ENCODE measurements at places on chromosomes 4 and X. TPM values are rescaled to one million over a fixed set of nuclear protein-coding genes. Genes with fewer than 3 reads are reported as not detected.

- no peak for DNase-seq
Observed at GRCh38 chr4:21765810-21766407, 182.7 kb downstream of the KCNIP4 start.

DNA sequence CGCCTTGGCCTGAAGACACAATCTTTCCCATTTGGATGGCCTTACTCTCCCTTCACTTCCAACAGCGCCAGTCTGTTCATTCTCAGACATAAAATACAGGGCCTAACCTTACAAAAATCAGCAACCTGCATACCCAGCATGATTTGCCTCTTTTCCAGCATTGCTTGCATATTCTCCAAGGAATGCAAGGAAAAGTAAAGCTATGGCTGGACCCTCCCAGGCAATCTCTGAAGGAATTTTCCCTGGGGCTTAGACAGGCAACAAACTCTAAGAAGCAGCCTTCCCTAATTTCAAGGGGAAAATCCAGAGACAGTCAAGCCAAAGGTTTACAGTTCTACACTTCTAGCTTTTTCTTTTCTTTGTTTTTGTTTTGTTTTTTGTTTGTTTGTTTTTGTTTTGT lies 3.6 kb downstream of the DCTD start:
- no peak for DNase-seq

DNA sequence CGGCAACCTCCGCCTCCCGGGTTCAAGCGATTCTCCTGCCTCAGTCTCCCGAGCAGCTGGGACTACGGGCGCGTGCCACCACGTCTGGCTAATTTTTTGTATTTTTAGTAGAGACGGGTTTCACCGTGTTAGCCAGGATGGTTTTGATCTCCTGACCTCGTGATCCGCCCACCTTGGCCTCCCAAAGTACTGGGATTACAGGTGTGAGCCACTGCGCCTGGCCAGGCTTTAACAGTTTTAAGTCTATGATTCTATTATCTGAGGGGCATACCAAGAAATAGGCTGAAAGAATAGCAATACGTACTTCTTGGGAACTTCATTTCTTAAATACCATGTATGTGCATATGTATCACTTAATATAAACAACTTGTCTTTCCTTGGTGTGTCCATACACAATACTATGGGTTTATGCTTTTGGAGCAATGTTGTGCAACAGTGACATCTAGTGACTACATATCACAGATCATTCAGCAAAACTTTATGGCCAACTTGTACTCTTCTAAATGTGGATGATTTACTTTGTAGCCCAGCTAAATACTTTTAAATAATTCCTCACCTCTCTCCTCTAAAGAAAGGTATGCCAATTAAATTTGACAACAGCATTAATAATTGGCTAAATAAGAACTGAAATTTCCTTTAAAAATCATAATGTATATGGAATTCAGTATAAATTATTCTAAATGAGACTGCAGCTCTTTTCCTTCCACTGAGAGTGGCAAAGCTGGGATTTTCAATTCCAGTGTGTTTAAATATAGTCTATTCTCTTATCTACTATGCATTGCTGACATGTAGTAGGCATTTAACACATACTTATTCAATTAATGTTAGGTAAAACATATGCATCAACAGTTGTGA lies 10.4 kb downstream of the SLC9B1 start:
- no peak for DNase-seq

DNA sequence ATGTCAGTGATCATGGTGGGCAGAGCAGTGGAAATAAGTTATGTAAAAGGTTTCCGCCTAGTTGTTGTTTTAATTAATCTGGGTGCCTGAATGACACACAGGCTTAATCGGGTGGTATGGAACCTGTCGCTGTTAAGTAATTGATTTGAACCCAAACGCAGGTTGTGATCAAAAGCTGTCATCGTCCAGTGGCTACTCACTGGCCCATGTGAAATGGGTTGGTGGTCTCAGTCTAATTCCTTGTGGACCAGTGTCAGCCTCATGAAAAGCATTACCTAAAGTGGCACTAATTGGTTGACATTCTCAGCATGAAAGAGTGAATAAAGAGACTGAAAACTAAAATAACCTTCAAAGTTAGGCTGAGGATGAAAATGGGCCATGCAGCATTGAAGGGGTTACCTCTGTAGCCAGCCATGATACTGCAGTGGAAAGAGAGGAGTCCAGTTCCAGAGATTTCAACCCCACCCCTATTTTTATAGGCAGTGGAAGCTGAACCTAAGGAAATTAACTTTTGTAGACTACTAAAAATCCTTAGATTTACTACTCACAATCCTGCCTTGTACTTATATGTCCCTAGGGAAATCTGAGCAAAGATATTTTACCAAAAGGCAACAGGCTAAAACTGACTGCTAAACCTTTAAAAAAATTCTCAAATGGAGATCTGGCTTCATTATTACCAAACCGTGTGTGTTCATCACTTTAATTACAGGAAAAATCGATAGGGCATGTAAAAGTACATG lies 251.7 kb upstream of the TENM3 start:
- no peak for DNase-seq

GRCh38 chr4:143084566-143084965 lies 100.2 kb upstream of the USP38 start:
- no peak for DNase-seq

- no peak for DNase-seq
Observed at GRCh38 chrX:111040377-111041017, 55.5 kb upstream of the PAK3 start.

The NSDHL gene
- 11.4 TPM for total RNA-seq

The FGF5 gene
- 1.2 TPM for total RNA-seq

The C4orf51 gene
- not detected for total RNA-seq
